Adrenal gland (tissue), 19 donors: ENCODE measurements at places on chromosomes 5 and 9. TPM values are rescaled to one million over a fixed set of nuclear protein-coding genes. Genes with fewer than 3 reads are reported as not detected.

CDH9 gene
- polyA plus RNA-seq: 0.13 TPM

PPP3R2 gene
- not detected for polyA plus RNA-seq

STKLD1 gene
- polyA plus RNA-seq: 5.2 TPM

SPINK4 gene
- polyA plus RNA-seq: 4.3 TPM

LCN6 gene
- polyA plus RNA-seq: not detected

CD74 gene
- polyA plus RNA-seq: 838 TPM

TEK gene
- polyA plus RNA-seq: 3.3 TPM

KCNMB1 gene
- 1.6 TPM for polyA plus RNA-seq

CAVIN4 gene
- 0.07 TPM for polyA plus RNA-seq

DRD1 gene
- polyA plus RNA-seq: 0.09 TPM
